A673 (cell line): ENCODE measurements at places on chromosomes 12 and 14. TPM values are rescaled to one million over a fixed set of nuclear protein-coding genes. Genes with fewer than 3 reads are reported as not detected.

Gene PIANP
- total RNA-seq = 0.80 and 1.7 TPM in 2 replicates

- DNase-seq = no peak
These were observed 23.4 kb downstream of the LRRIQ1 start for GRCh38 chr12:85059594-85059993.

Gene P2RX2
- total RNA-seq = 0.17 TPM in 1 of 2 replicates, not detected in the other

DNA sequence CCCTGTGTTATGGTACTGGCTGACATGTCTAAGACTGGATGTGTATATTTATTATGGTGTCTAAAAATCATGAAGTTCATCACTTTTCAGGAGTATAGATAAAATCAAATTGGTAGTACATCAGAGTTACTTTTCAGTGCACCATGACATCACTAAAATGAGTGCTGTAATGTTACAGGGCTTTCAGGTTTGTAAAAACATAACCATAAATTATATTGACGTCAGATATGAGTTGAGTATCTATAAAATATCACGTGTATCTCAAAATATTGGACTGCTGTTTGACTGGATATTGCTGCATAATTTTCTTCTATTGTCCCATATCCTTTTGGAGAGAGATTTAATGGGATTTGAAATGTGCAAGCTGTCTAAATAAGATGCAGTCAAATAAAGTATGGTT lies 22.0 kb downstream of the NAA30 start:
- DNase-seq = no peak

Gene LGR5
- 4.5 and 5.5 TPM in 2 replicates for total RNA-seq

DNA sequence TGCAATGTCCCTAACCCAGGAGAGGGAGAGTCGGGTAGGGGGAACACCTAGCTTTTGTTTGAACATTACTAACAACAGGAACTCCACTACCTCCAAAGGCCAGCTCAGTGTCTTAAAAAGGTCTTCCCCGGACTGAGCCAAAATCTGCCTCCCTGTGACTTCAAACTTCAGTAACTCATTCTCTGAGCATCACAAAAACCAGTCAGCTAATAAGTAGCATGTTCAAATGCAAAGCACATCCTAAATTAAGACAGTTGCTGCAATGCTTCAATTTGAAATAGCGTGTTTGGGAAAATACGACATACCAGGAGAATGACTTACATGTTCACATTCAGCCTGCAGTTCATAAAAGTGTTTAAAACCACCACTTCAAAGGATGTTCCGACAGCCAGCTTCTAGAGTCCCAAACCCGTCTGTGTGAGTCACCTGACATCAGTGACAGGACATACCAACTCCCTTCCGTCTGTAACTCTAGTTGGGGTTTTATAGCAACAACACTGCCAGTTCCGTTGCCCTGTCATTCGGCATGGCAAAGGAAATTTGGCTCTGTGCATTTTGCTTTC lies 13.0 kb downstream of the ZFP36L1 start:
- no peak for DNase-seq

Gene KRT82
- total RNA-seq = not detected in 2 replicates
